ENCODE measurements at places on chromosomes 11 and 22. TPM values are rescaled to one million over a fixed set of nuclear protein-coding genes. Genes with fewer than 3 reads are reported as not detected.

Gene CHRNA10
- 2.9 TPM for total RNA-seq

Gene ARL14EP
- 28.4 TPM for total RNA-seq

GRCh38 chr11:34044664-34045485 is 6.7 kb upstream of the CAPRIN1 start:
- H3K4me1 ChIP-seq, result peaks cover 9% of the 10 kb centered on the region
- H3K27ac ChIP-seq, result peak overlapping the region; percentile 94
- H3K36me3 ChIP-seq, result no peaks in the 10 kb centered on the region
- no peak for DNase-seq
- no peaks in the 10 kb centered on the region for H3K27me3 ChIP-seq
- H3K4me3 ChIP-seq, result peak overlapping the region; percentile 47

DNA sequence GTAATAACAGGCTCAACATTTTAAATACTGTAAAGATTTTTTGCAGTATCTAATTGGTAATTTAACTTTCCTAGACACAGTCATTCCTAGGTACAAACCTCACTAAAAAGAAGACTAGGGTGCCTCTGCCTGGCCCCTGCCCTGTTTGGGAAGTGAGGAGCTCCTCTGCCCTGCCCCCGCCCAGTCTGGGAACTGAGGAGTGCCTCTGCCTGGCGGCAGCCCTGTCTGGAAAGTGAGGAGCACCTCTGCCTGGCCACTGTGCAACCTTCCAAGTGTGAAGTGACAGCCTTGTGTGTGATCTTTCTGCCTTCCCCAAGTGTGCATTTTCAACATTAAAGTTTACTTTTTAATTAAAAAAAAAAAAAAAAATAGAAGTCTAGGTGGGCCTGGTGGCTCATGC is 4.2 kb downstream of the CHORDC1 start:
- H3K27ac ChIP-seq, result no peak overlapping the region
- H3K36me3 ChIP-seq, result peaks cover 15% of the 10 kb centered on the region
- no peaks in the 10 kb centered on the region for H3K27me3 ChIP-seq
- DNase-seq, result no peak
- peaks cover 31% of the 10 kb centered on the region for H3K4me1 ChIP-seq

Measured in mesothelial cell of epicardium (in vitro differentiated cells).